ENCODE measurements at places on chromosomes 11 and 22.

DNA sequence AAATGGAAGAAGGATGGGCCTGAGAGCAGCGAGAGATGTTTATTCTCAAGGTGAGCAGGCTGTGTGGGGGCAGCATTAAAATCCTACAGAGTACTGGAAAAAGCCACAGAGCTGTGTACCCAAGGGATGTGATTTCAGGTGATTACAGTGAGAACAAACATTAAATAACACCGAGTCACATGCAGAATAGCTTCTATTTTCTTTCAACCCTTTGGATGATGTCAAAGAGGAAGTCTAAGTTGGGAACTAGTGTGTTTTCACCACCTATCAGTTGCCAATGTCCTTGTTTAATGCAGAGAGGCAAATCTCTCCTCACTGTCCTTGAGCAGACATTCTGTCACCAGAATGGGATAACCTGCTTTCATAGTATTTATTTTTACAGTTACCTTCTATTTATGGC lies 379.6 kb upstream of the NARS2 start:
- no peak for DNase-seq

- DNase-seq = peak; percentile 91
These were observed 13.1 kb downstream of the B3GNT6 start for GRCh38 chr11:77047007-77047927.

DNA sequence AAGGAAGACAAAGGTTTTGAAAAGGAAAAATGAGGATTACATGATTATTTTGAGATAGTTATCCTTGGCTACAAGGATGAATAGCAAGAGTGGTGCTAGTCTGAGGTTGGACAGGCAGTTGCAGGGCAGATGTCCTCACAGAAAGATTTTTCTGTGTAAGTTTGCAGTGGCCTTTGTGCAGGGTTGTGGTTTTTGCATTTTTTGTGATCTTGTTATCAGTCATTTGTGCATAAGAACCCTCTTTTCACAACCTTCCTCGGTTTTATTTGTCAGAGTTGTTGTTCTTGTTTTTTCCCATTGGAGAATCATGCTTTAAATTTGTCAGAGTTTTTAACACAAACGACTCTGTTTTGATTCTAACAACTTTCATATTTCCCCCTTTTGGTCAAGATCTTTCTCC lies 1.4 kb downstream of the CCDC134 start:
- no peak for DNase-seq

DNA sequence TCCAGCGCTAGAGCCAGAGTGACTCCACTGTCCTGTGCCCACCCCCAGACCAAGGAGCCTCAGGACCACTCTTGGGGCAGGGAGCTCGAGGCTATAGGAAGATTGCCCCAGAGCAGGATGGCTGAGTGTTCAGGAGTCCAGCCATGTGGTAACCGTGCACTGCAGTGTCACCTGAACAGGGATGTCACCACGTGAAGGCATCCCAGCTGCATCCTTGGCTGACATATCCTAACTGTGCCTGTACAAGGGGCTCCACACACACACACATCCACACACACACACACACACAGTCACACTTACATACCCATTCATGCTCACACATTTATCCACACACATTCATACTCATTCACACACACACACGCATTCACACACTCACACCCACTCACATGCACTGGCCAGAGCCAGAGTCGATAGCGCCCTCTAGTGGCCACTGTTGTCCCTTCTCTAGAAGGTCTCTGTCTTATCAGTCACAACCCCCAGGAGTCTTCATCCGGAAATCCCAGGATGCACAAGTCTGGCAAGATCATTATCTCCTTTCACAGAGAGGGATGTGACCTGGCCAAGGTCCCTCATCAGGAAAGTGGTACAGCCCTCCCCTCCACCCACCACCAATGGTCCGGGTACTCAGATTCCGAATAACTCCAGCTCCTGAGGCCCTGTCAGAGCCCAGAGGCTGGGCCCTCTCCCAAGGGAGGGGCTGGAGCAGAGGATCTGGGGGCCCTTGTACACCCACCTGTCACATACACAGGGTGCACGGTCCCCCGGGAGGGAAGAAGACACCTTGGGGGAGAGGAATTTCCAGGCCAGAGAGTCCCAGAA lies 55.1 kb downstream of the IGLL5 start:
- peak; percentile 78 for DNase-seq

- no peak for DNase-seq
These were observed 37.1 kb downstream of the PKNOX2 start for GRCh38 chr11:125201525-125202141.

DNA sequence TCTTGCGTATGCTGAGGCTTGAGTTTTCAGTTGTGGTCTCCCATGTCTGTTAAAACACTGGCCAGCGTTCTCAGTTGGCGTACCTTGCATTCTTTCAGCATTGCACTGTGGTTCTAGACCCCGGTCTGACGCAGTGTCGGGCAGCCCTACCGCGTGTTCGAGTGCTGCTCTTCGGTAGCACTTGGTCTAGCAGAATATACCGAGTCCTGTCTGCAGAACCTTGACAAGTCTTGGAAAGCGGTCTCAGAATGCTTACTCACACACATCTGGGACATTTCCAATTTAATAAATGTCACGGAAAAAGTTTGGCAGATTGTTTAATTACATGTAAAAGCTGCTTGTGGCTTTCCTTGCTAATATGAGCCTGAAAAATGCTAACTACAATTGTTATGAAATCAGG lies 32.6 kb downstream of the PPFIA1 start:
- DNase-seq = no peak

- no peak for DNase-seq
These were observed 27.0 kb upstream of the TREH start for GRCh38 chr11:118706546-118706825.

DNA sequence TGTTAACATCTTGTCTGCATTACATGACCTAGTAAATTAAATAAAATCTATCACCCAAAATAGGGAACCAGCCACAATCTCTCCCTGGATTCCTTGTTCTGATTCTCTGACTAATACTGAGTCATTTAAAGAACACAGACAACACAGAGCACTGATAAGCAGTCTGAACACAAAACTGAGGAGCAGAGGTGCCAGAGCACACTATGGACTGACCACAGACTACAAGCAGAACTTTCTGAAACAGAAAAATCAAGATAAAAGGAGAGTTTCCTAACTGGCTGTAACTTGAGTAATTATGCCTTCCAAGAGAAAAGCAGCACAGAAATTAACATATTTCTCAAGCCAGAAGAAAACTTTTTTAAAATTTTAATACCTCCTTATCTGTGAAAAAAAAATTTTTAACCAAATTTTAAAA lies 128.8 kb downstream of the SGSM3 start:
- peak; percentile 48 for DNase-seq

DNA sequence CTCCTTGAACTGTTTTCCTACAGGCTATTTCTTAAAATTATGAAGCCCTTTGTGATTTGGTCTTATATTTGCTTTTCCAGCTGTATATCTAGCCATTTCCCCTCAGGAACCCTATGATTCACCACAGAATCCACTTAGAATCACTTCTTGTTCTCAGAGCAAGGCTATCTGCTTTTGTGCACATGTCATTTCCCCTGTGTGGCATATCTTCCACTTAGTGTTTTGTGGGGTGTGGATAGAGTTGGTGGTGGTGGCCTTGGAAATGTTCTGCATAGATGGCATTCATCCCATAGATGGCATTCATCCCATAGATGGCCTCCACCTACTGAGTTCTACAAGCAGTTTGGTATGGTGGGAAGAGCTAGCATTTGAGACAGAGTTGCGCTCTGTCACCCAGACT lies 44.7 kb downstream of the SWAP70 start:
- no peak for DNase-seq

GRCh38 chr22:20641198-20641892 lies 132.6 kb upstream of the SERPIND1 start:
- no peak for DNase-seq

- no peak for DNase-seq
These were observed 680.0 kb downstream of the BRD1 start for GRCh38 chr22:49147617-49148175.

GRCh38 chr22:32578752-32579151 lies 104.1 kb downstream of the FBXO7 start:
- no peak for DNase-seq

- no peak for DNase-seq
These were observed 8.7 kb upstream of the MPEG1 start for GRCh38 chr11:59221441-59221840.

GRCh38 chr22:20205964-20206708 lies 55.3 kb upstream of the CCDC188 start:
- DNase-seq = peak; percentile 82

GRCh38 chr11:128251140-128251539 lies 336.2 kb downstream of the ETS1 start:
- no peak for DNase-seq

GRCh38 chr11:37072538-37073055 lies 474.6 kb upstream of the RAG2 start:
- DNase-seq = no peak

DNA sequence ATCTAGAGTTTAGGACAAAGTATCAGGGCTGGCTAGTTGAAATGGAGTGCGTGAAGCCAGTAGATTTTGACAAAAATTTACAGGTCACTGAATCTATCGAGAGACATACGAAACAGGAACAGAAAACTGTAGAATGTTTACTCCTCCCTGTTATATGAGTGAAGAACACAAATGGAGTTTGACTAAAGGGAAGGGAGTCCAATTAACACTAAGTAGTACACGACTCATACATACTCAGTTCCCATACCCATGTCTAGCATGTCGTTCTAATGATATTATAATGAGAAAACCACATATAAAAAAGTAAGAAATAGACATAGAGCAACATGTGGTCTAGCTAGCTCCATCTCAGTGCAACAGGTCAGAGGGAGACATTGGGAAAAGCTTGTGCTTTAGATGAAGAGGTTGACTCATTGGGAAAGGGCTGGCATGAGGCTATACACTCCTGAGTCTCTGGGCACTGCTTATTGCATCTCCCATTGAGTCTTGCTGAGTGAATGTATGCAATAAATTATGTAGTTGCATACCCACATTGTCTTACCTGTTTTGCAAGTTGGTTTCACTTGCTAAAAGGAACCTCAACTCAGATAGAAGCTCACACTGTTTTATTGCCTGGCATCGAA lies 43.5 kb downstream of the CD44 start:
- no peak for DNase-seq

- no peak for DNase-seq
These were observed 94.6 kb upstream of the PITPNB start for GRCh38 chr22:28013611-28014010.

- DNase-seq = no peak
These were observed 28.6 kb upstream of the RASL10A start for GRCh38 chr22:29344137-29344536.

DNA sequence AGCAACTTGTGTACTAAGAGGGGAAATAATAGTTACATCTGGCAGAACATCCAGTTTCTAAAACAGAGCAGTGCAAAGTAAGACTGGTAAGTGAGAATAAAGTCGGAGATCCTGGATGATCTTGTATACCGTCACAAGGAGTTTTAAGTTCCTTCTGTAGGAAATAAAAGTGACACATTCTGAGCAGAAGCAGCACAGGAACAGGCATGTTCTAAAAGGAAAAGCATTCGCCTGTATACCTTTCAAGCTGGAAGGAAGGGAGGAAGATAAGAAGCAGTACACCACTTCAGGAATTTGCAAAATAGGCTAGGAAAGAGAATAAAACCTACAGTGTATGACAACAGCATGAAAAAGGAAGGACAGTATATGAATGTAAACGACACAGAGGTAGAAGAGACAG lies 106.2 kb upstream of the TP53AIP1 start:
- DNase-seq = no peak

DNA sequence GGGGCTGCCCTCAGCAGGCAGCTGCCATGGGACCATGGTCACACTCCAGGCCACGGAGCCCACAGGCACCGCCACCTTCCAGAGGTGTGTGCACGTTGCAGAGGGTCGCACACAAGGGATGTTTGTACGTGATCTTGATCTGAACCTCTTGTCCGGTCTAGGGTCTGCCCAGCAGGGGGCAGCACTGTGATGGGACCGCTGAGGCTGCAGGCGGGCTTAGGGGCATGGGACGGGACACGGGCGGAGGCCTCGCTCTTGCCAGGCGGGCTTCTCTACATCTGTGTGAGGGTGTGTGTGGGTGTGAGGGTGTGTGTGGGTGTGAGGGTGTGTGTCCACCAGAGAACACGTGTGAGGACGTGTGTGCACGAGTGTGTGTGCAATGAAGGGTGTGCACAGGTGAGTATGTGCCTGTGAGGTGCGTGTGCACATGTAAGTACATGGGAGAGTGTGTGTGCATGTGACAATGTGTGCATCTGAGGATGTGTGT lies 52.4 kb downstream of the CACNA1I start:
- peak; percentile 63 for DNase-seq

DNA sequence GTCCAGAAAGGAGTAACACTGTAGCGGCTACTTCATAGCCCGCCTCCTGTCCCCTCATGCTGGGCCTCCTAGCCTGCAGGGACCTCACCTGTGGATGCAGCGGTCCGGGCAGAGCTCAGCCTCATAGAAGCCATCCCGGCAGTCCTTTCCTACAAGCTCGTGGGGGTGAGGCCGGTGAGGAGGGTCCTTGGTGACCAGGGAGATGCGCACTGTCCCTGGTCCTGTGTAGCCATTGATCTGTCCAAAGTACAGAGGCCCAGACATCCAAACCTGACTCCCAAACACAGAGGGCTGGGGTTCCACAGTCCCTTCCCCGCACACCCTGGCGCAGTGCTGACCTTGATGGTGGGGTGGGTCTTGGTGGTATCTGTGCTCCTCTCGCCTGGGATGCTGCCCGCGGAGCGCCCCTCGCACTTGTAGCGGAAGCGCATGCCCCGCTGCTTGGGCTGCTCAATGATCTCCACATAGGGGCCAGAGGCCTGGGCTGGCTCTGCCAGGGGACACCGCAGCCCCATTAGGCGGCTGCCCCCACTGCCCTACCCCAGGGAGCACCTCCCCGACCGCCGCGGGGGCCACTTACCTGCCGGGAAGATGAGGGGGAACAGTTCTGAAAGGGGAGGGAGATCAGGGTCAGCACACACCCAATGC lies 993 bp downstream of the RELA start:
- no peak for DNase-seq

- no peak for DNase-seq
These were observed 31.1 kb upstream of the WT1 start for GRCh38 chr11:32466279-32466915.

- DNase-seq = no peak
These were observed 26.9 kb upstream of the FCHSD2 start for GRCh38 chr11:73168925-73169579.

DNA sequence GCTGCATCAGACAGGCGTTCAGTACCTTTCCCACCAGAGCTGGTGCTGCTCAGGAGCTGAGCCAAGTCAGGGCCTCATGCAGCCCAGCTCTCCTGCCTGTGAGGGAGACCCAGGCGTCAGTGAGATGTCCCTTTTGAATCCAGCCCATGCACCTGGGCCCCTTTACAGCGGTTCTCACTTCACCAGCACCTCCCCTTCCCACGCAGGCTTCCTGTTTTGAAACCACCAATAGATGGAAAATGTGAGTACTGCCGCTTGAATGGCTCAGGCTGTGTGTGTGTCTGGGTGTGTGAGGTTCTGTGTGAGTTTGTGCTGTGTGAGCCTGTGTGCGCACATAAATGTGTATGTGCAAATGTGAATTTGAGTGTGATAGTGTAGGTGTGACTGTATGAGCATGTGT lies 88.4 kb downstream of the UBASH3B start:
- peak; percentile 88 for DNase-seq

DNA sequence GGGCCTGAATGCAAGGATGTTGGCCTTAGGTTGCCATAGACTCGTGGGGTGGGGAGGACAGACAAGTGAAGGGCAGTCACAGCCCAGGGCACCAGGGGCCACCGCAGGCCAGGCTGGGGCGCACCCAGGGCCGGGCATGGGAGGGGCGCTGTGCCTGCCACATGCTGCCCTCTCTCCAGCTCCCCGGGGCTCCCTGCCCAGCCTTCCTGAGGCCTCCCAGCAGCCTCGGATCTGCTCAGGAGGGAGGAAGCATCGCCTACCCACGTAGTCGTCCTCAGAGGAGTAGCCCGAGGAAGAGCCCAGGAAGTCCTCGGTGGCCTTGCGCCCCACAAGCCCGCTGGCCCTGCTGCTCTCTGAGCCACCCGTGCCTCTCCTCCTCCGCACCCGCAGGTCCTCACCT lies 5.2 kb downstream of the SUN2 start:
- DNase-seq = no peak
